ENCODE measurements at places on chromosomes 6 and 20. TPM values are rescaled to one million over a fixed set of nuclear protein-coding genes. Genes with fewer than 3 reads are reported as not detected.

FAM209B gene
- not detected for total RNA-seq

- no peak for DNase-seq
These were observed 767.3 kb downstream of the TFAP2A start for GRCh38 chr6:9647599-9647998.

DNA sequence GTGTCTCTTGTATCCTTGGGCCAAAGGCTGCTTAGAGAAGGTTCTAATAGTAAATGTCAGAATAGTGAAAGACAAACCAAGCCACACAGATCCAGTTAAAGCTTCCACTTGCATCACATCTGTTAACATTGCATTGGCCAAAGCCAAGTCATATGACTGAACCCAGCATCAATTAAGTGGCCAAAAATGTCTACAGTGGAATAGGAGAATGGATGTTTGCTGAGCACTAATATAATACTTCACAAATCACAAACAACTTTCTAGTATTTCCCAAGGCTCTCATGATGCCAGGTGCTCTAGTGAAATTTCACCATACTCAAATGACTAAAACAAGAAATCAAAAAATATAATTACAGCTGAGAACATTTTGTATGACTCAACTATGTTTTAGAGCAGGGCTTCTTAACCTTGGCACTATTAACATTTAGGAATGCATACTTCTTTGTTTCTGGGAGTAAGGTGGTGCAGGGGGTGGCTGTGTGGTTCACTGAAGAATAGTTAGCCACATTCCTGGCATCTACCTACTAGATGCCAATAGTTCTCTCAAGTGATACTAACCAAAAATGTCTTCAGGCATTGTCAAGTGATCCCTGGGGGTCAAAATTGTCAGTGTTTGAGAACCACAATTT, 148.0 kb upstream of the SPTLC3 start:
- no peak for DNase-seq

- DNase-seq = no peak
These were observed 4.2 kb downstream of the SCML4 start for GRCh38 chr6:107819964-107820337.

GRCh38 chr6:122730775-122731386, 48.6 kb upstream of the FABP7 start:
- peak; percentile 36 for DNase-seq

GRCh38 chr6:156760377-156760776, 16.8 kb upstream of the ARID1B start:
- no peak for DNase-seq

DNA sequence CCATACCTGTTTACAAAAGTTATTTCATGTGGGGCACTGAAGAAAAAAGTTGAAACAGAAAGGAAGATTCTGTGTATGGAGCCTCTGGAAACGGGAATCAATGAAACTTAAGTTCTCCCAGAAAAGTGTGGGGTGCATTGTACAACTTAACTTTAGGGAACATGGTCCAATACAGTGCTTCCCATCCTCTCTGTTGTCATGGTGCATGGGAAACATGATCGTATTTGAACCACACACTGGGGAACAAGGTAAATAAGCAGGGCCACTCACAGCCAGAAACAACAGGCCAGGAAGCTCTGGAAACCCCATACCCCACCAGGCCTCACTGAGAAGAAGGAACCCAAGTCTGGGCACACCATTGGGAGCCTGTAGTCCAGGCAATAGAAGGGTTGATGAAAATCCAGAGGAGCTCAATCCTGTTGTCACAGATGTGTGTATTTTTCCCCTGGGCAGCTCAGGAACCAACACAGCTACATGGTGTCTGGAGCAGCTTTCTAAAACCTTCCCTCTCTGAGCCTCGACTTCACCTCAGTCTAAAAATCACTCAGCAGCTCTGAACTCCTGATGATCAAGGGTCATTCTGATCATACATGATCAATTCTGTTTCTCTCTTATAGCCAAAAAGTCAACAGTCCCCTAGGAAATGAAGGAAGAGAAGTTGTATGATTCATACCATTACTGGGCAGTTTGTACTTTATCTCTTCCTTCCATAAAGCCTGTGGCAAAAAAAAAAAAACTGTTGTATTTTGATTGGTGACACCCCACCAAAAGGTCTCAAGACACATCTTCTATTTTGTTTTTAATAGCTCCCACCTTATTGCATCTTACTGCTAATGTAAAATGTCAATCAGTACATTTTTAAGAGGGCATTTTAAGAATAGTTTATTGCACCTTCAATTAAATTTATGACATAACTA, 198.5 kb upstream of the TAB2 start:
- DNase-seq = peak; percentile 11

- DNase-seq = no peak
These were observed 2.6 kb downstream of the SRSF6 start for GRCh38 chr20:43460172-43460829.

All from LHCN-M2 (cell line).